ENCODE measurements at places on chromosomes 2 and 18.

GRCh38 chr2:128437204-128437565 is 118.5 kb upstream of the HS6ST1 start:
- no peak for DNase-seq

DNA sequence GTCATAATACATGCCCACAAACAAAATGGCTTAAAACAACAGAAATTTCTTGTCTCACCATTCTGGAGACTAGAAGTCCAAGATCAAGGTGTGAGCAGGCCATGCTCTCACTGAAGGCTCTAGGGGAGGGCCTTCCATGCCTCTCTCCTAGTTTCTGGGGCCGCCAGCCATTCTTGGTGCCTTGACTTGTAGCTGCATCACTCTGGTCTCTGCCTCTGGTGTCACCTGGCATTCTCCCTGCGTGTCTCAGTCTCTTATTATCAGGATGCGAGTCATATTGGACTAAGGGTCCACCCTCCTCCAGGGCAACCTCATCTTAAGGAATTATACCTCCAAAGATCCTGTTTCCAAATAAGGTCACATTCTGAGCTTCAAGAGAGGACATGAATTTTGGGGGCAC is 76.1 kb downstream of the KCNF1 start:
- DNase-seq: no peak

- DNase-seq: peak; percentile 45
These were observed 550 bp downstream of the RAB1A start for GRCh38 chr2:65129286-65129825.

DNA sequence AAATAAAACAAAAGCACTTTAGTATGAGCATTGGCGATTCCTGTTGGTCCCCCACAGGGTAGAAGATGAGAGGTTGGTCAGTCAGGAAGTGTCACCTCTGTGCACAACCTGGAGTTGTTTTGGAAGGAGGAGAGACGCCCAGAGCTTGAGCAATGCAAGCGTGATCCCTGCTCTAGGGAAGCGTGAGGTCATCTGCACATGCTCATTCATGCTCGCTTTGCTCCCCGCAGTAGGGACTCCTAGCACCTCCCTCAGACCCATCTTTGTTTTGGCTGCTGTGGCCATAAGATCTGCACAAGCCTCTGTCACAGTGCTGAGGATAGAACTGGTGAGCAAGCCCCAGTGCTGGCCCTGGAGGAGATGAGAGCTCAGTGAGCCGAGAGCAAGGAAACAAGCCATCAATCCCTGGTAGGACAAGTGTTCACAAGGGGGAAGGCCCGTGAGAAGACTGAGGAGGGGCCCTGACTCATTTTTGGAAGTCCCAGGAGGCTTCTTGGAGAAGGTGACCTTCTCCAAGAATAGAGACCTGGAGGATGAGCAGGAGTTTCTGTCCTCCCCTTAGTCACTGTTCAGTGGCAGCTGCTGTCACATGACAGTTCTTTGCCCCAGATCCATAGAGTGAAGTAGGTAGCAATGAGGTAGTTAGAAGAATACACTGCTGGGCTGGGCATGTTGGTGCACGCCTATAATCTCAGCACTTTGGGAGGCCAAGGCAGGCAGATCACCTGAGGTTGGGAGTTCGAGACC is 13.3 kb upstream of the ATP8B1 start:
- DNase-seq: no peak

- DNase-seq: peak; percentile 67
These were observed 159.6 kb upstream of the SIX2 start for GRCh38 chr2:45168711-45169338.

GRCh38 chr2:177525351-177525924 is 132.9 kb downstream of the AGPS start:
- no peak for DNase-seq

- DNase-seq: no peak
These were observed 683.6 kb downstream of the CNTNAP5 start for GRCh38 chr2:124708661-124709060.

- no peak for DNase-seq
These were observed 382.5 kb downstream of the CBLN2 start for GRCh38 chr18:72161691-72162090.

DNA sequence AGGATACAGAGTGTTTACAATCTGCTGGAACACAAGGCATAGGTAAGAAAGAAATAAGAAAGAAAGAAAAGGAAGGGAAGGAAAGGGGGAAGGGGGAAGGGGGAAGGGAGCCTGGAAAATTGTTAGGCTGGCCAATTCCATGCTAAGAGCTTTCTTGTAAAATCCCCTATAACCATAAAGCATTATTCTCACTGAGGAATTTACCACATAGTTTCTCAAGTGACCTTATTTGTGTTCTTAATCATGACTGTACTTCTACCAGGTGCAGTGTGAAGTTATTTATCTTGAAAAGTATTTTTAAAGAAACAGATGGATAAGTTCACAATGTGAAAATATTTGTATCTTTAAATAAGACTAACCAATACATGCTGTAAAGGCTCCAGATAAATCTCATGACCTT is 39.2 kb upstream of the KIDINS220 start:
- DNase-seq: no peak

- no peak for DNase-seq
These were observed 6.0 kb downstream of the NCK2 start for GRCh38 chr2:105750735-105751134.

Measured in KBM-7 (cell line).